ENCODE measurements at places on chromosomes 16 and 17.

DNA sequence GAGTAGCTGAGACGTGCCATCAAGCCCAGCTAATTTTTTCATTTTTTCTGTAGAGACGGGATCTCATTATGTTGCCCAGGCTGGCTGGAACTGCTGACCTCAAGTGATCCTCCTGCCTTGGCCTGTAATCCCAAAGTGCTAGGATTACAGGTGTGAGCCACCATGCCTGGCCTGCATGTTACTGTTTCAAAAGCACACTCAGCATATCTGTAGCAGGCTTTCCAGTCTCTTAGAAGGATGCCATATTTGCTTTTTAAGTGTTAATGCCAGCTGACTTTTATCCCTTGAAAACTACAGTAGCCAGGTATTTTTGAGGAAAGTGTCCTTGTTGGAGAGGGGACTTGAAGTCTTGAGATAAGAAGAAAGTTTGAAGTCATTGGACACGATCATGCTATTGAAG is 15.3 kb upstream of the SPAG9 start:
- no peak for DNase-seq

DNA sequence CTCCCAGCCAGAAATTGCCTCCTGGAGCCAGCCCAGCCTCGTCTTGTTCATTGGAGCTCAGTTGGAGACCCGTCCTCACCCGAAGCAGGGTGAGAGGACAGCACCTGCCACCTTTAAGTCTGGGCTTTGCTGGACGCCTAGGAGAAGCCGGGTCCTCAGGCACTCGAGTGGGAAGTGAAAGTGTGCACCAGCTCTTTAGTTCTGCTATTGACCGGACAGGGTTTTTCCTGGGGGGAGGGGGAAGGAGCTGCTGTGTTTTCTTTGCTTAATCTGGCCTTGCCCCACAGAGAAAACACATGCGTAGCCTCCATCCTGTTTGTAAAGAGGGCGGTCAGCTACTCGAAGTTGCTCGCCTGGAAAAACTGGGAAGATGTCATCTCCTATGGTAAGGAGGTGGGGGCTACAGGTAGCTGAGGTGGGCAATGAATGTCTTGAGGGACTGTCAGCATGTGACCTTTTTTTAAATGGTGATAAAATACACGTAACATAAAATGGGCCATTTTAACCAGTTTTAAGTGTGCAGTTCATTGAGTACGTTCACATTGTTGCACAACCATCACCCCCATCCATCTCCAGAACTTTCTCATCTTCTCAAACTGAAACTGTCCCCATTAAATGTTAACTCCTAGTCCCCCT is 34.4 kb downstream of the CMIP start:
- DNase-seq = peak; percentile 35

GRCh38 chr16:2324296-2324859 is 16.1 kb downstream of the ABCA3 start:
- no peak for DNase-seq

DNA sequence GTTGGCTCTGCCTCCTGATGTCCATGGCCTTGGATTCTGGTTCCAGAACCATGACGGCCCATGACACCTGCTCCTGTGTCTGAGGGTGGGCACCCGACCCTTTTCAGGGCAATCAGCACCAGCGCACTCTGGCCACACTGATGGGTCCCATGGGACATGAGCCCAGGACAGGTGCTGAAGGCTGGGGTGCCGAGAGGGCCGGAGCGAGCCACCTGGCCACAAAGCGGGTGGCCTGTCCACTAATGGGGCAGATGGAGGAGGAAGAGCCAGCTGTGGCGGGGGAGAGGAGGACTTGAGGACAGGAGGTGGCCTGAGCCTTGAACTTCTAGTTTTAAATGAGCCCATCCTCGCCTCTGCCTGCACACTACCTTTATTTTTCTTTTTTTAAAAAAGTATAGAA is 31.2 kb upstream of the MTSS2 start:
- DNase-seq = no peak

DNA sequence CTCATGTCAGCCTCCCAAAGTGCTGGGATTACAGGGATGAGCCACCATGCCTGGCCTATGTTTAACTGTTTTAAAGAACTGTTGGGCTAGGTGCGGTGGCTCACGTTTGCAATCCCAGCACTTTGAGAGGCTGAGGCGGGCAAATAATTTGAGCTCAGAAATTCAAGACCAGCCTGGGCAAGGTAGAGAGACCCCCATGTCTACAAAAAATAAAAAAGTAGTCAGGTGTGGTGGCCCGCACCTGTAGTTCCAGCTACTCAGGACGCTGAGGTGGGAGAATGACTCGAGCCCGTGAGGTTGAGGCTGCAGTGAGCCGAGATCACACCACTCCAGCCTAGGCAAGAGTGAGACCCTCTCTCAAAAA is 1.9 kb upstream of the ITGAL start:
- no peak for DNase-seq

GRCh38 chr16:69848637-69849545 is 86.8 kb downstream of the WWP2 start:
- DNase-seq = no peak

DNA sequence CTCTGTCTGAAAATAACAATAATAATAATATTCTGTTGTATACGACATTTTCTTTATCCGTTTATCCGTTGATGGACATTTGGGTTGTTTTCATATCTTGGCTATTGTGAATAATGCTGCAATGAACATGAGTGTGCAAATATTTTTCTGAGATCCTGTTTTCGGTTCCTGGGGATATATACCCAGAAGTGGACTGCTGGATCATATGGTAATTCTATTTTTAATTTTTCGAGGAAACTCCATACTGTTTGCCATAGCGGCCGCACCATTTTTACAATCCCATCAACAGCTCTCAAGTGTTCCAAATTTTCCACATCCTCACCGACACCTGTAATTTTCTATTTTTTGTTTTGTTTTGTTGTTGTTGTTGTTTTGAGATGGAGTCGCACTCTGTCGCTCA is 5.3 kb upstream of the PRSS41 start:
- no peak for DNase-seq

DNA sequence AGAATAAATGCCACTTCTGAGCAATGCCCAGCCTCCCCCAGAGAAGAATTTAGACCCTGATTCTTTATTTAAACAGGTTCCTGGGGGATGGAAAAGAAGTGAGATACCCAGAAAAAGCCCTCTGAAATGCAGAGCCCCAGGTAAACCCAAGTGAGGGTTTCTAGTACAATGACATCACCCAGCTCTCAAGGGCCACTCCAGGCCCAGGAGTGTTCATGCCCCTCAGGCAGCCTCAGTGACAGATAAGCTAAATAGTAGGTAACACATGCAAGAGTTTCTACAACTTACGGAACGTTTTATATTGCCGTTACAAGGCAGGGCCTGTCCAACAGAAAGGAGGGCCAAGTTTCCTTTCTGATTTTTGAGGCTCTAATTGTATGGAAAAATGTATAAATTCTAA is 683.7 kb upstream of the SALL1 start:
- no peak for DNase-seq

GRCh38 chr16:12095275-12096156 is 119.0 kb downstream of the SNX29 start:
- DNase-seq = peak; percentile 78

- DNase-seq = no peak
Observed at GRCh38 chr17:44044071-44044470, 22.4 kb downstream of the LSM12 start.

DNA sequence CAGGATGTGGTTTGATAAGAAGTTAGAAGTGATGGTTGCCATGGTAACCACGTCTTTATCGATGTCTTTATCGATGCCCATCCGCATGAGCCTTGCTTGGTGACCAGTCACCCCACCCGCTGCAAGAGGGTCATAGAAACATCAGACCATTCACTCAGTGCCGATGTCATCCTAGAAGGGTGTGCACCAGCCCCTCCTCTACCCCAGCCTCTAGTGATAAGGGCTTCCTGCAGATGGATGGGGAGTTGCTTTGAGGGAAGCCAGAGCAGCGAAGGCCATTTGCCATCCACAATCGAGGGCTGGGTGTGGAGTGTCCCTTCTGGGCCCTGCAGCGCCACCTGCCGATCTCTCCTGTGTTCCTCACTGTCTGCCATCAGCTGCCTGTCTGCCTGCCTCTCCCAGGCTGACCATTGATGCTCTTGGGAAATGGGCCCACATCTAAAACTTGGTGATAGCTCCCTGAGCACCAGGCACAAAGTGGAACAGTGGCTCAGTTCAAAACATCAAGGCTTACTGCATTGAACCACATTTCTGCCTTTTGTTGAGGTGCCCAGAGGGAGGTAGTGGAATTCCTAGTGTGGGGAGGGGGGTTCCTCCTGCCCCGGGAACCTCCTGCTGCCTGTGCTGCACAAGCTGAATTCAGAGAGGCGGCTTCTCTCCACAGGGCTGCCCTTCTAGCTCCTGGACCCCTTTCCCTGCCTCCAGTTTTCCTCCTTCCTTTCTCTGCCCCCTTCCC is 8.9 kb downstream of the CALB2 start:
- DNase-seq = peak; percentile 55

DNA sequence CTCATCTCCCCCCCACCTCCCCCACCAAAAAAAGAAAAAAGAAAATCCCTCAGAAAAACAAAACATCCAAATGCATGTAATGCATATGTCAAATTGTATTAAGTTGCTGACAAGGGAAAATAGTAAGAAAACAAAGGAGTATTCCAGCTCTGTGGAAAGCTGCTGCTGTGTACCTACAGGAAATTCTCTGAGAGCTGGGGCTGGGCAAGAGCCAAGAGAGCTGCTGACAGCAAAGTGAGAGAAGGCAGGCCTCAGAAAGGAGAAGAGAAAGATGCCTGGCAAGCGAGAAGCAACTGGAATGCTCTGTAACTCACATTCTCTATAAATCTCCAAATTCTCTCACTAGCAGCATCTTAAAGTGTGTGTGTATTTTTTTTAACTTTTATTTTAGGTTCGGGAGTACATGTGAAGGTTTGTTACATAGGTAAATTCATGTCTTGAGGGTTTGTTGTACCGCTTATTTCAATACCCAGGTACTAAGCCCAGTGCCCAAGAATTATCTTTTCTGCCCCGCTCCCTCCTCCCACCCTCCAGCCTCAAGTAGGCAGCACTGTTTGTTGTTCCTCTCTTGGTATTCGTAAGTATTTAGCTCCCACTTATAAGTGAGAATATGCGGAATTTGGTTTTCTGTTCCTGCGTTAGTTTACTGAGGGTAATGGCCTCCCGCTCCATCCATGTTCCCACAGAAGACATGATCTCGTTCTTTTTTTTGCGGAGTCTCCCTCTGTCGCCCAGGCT is 24.4 kb downstream of the CNTROB start:
- DNase-seq = no peak

GRCh38 chr17:37043201-37043600 is 94.4 kb downstream of the AATF start:
- no peak for DNase-seq

DNA sequence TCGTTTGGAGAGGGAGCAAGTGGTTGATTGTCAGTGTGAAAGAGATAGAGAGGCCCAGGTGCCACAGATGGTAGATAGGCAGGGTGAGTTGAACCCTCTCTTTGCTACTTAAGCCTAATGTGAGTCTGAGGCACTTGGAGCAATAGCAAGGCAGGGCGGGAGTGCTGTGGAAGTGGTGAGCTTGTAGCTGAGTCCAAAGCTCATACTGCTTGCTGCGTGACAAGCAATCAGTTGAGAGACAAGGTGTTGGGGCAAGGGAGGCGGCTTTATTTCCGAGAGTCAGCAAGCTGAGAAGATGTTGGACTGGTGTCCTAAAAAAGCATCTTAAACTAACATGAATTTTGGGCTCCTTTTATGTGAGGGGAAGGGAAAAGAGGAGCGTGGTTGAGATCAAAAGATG is 112.9 kb upstream of the ZKSCAN2 start:
- no peak for DNase-seq

DNA sequence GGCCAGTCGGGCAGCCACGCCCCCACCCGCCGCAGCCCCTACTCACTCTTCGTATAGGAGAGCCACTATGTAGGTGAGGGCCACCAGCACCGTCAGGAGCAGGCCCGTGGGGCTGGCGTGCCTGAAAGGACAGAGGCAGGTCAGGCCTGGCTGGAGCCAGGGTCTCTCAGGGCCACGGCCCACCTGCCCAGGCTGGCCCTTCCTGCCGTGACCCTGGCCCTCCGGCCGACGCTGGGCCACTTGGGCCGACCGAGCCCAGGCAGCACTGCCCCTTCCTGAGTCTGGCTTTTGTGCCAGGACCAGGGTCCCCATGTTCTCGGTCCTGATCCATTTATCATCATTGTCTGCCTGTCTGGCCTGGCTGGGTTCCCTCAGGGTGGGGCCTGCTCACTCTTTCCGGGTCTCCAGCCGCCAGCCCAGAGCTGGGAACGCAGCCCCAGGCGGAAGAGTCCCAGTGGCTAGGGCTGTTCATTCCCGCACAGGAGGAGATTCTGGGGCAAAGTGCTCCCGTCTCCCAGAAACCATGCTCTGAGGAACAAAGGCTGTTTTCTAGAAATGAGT is 10.1 kb upstream of the RASD1 start:
- no peak for DNase-seq

- no peak for DNase-seq
Observed at GRCh38 chr17:50035945-50036344, 20.0 kb upstream of the ITGA3 start.

- no peak for DNase-seq
Observed at GRCh38 chr16:80851831-80852230, 47.4 kb upstream of the CDYL2 start.

- no peak for DNase-seq
Observed at GRCh38 chr16:56923481-56924091, 8.4 kb upstream of the HERPUD1 start.

DNA sequence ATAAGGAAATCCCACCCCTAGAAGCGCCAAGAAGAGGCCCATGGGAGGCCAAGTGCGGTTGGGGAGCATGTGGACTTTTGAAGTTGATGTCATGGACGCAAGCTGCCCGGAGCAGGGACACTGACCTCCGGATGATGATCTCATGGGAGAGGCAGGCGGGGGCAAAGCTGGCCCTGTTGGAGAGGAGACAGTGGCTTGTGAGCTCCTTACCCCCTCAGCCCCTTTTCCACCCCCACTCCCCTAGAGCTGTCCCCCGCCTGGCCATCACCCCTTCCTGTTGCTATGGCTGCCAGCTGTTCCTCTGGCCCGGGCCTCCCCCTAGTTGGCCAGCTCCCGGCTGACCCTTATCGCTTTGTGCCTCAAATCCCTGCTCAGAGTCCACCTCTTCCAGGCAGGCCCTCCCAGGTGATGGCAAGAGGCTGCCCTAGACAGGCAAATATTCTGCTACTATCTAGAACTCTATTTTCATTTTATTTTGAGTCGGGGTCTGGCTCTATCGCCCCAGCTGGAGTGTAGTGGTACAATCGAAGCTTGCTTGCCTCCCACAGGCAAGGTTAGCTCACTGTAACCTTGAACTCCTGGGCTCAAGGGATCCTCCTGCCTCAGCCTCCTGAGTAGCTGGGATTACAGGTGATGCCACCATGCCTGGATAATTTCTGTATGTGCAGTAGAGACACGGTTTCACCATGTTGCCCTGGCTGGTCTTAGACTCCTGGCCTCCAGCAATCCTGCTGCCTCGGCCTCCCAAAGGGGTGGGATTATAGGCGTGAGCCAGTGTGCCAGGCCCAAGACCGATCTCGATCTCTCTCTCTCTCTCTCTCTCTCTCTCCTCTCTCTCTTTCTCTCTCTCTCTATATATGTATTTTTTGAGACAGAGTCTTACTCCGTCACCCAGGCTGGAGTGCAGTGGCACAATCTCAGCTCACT is 6.6 kb downstream of the NOTUM start:
- no peak for DNase-seq

- no peak for DNase-seq
Observed at GRCh38 chr16:23223368-23223767, 40.8 kb downstream of the SCNN1G start.

GRCh38 chr16:82796047-82796446 is 169.3 kb downstream of the CDH13 start:
- no peak for DNase-seq

All from stimulated activated naive CD8-positive, alpha-beta T cell treated with anti-CD3 and anti-CD28 coated beads, Interleukin-15, Interleukin-2, amounts not matched to agents 100 U/mL and 50 U/mL, for 24 hours (primary cell).